ENCODE measurements at places on chromosomes 11 and 22. TPM values are rescaled to one million over a fixed set of nuclear protein-coding genes. Genes with fewer than 3 reads are reported as not detected.

Gene MFRP
- 0.08 TPM for total RNA-seq

GRCh38 chr11:115279813-115280761 is 224.1 kb downstream of the CADM1 start:
- DNase-seq = no peak

DNA sequence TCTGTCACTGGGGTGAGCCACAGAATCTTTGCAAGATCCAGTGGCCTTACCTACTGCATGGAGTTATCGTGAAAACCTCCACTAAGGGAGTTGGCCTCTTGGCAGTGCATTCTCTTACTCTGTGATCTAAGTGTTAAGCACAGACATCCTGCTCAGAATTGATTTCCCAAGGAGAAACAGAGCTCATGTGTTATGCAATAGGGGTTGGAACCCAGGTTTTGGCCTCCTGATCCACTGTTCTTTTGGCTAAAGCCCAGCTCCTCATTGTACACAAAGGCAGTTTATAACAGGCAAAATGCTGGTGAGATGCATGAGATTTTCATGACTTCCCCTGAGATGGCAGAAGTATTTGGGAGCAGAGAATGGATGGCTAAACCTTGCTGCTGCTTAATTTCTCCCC is 11.8 kb downstream of the DTX4 start:
- DNase-seq = peak; percentile 45

GRCh38 chr11:91608677-91609076 is 615.9 kb upstream of the FAT3 start:
- no peak for DNase-seq

All from fibroblast of the aortic adventitia (primary cell).